ENCODE measurements at places on chromosomes 6 and 20. TPM values are rescaled to one million over a fixed set of nuclear protein-coding genes. Genes with fewer than 3 reads are reported as not detected.
A peak's percentile ranks its signal among the peaks of the same experiment; 100 is the strongest.

GRCh38 chr20:62367633-62368391 is 700 bp upstream of the LAMA5 start:
- no peak for DNase-seq

Gene IFNGR1
- total RNA-seq: 97.6 TPM

- no peak for DNase-seq
Measured at GRCh38 chr6:117483645-117484016, 1.2 kb downstream of the DCBLD1 start.

Gene TENT5A
- total RNA-seq: 29.5 TPM

Gene FHL5
- 0.69 TPM for total RNA-seq

Gene PRL
- not detected for total RNA-seq

Gene GNRH2
- not detected for total RNA-seq

- no peak for DNase-seq
Measured at GRCh38 chr6:72636215-72636614, 14.4 kb downstream of the KCNQ5 start.

DNA sequence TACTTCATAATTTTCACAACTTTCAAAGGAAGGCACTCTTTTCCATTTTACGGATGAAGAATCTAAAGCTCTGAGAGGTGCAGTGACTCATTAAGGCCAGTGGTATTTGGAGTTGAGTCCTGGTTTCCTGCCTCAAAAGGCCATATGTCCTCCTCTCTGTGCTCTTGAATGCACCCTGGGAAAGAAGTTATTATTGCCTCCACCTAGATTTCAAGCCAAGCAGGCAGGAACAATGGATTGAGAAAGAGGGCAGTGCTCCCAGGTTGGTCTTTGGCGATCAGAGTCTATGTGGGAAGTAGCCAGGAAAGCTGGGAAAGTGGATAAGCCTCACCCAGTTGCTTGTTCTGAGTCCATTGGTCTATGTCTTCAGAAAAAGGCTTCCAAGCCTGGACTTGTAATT is 165.0 kb downstream of the MAFB start:
- DNase-seq: no peak

Gene OTOR
- total RNA-seq: not detected

- no peak for DNase-seq
Measured at GRCh38 chr6:105504706-105505105, 101.8 kb upstream of the PREP start.

DNA sequence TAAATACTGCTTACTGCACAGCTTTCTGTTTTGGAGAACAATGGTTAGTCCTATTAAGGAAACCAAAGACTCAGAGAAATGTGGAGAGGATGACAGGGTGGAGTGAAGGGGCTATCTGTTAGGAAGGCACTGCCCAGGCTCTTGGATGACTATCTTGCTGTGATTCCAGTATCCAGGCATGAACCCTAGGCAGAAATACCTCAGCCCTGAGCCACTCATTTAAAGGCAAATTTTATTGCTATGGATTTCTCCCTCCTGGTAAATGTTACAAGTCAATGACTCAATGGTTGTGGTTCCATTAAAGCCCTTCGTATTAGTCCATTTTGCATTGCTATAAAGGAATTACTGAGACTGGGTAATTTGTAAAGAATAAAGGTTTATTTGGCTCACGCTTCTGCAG is 25.9 kb downstream of the ADGRF4 start:
- no peak for DNase-seq

Gene IMPG1
- not detected for total RNA-seq

DNA sequence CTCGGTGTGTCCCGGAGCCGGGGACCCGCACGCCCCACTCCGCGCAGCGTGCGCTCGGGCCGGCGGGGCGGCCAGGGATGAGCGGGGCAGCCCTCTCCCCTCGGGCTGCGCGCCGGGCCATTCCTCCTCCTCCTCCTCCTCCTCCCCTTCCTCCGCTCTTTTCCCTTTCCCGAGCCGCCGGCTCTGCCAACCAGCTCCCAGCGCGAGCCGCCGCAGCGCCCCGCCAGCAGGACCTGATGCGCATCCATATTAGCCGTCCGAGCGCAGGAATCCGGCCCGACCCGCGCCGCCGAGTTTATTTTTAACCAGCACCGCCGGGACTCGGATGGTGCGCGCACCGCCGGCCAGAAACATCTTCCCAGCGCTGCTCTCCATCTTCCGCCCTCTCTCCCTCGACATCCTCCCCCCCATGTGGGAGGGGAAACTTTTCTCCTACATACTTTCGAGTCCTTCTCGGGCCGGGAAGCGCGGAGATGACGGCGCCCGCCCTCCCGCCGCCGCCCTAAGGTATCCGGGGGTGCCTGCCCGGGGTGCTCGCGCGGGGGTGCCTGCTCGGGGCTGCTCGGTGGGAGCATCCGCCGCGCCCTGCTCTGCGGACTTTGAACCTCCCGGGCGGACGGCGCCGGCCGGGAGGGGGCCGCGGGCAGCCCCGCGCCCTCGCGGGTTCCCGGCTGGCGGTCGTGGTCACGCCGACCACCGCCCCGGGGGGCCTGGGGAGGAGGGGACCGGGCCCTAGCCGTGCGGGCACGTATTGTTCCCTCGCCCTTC is 619 bp downstream of the RREB1 start:
- peak; percentile 78 for DNase-seq

GRCh38 chr6:32113386-32114352 is 4.5 kb upstream of the TNXB start:
- DNase-seq: peak; percentile 84

DNA sequence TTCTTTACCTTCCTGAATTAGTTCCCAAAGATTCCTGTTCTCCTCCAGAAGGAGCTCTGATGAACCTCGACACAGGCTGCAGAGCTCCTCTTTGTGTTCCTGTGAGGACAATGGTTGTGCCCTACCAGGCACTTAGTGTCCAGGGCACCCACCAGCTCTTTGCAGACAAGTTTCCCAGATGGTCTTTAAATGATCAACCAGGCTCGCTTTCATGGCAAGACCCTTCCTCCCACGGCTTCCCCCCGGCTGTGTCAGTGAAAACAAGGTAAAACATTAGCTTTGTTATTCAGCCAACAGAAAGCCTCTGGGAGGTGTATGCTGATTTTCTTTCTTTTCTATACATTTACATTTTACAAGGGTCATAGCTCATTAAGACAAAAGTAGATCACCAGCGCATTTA is 32.3 kb upstream of the CNKSR3 start:
- DNase-seq: no peak

Data from mucosa of descending colon (tissue), 3 donors.